ENCODE measurements at places on chromosomes 4 and X.

DNA sequence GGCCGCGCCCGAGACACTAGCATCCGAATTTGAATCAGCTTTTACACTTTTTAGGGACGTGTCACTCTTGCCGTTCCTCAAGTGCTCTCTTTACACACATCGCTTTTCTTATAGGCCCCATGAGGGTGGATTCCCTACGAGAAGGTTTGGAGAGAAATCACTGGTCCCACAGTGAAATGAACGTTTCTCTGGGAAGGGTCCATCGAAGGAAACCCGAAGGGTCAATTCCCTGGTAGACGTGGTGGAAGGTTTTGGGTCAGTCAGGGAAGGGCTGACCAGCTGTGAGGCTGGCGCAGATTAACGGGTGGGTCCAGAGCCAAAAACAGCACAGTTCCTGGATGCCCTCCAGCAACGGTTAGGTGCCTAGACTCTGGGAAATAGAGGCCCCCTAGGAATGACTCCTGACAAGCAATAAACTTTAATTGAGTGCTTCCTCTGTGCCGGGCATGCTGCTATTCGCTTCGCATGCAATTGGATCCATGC is 35.9 kb downstream of the ETDC start:
- no peak for DNase-seq

DNA sequence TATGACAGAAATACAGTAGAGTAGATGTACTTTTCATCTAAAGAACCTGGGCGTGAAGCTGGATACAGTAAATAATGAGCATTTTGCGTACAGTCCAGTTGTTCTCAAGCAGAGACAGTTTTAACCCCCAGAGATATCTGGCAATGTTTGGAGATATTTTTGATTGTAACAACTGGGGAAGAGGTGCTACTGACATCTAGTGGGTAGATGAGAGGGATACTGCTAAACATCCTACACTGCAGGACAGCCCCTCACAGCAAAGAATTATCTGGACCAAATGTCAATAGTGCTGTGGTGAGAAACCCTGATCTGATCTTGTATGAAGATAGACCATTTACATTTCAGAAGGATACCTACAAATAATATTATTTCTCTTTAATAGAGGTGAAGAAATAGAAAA is 200.2 kb upstream of the FAM47A start:
- DNase-seq: no peak

GRCh38 chrX:41828826-41829225 is 94.5 kb downstream of the CASK start:
- DNase-seq: no peak

- DNase-seq: no peak
These were observed 34.7 kb upstream of the MAB21L2 start for GRCh38 chr4:150547154-150547838.

DNA sequence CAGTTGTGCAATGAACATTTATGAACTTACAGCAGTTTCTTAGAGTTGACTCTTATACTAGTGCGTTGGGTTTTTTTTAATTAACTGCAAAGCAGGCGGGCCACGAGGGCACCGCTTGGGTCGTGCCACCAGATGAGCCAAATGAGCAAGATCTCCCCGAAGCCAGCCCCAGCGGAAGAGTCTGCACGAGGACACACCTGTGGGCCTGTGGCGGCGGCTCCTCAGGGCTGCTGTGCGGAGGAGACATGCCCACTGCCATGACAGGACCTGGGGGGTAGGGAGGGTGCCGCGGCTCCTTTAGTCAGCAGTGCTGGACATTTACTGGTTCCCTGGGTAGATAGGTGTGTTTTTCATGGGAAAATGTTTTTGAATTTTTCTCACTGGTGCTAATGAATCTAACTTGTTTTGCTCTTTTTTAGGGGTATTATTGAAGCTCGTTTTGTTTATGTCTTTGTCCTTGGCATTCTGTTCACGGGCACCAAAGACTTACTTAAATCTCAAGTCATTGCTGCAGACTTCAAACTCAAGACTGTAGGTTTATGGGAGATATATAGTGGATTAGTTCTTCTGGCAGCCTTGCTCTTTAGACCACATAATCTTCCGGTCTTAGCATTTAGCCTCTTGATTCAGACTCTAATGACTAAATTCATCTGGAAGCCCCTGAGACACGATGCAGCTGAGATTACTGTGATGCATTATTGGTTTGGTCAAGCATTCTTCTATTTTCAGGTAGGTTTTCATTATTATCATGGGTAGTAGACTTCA is 31.2 kb downstream of the PIGG start:
- no peak for DNase-seq

- DNase-seq: no peak
These were observed 61.2 kb upstream of the STX18 start for GRCh38 chr4:4603067-4603466.

- no peak for DNase-seq
These were observed 955.5 kb upstream of the PRKX start for GRCh38 chrX:4668802-4669536.

DNA sequence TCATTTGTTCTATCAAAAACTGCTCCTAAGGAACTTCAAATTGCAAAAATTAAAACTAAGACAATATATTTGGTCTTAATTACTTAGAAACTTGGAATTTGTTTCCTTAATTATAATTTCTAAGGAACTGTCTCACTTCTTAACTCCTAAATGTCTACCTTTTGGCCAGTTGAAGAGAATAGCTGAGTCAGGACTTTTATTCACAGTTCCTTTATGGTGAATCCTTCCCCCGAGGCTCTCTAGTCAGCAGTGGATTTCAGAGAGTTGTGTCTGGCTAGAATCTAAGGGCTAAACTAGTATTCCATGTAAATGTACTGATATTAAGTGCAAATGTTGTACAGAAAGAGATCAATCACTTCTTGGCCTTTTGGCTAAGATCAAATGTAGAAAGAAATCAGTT is 69.3 kb downstream of the AMMECR1 start:
- no peak for DNase-seq
